ENCODE measurements at places on chromosomes 16 and 17. TPM values are rescaled to one million over a fixed set of nuclear protein-coding genes. Genes with fewer than 3 reads are reported as not detected.

DNA sequence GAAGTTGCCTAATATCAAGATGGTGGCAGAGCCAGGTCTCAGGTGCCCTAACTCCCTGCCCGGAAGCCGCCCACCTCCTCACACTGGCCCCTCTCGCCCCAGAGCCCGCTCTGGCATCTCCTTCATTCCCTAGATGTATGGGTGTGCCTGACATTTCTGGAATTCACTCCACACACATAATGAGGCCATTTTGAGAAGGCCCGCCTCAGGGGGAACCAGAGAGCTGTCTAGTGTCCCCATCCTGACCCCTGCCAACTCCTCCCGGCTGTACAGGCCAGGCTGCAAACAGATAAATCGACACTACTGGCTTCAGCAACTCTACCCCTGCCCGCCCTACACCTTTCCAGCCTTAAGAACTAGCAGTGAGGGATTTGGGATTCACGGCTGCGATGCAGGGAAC lies 7.7 kb downstream of the WNT3 start:
- H3K4me1 ChIP-seq: peaks cover 23% of the 10 kb centered on the region
- no peak overlapping the region for H3K4me3 ChIP-seq
- no peaks in the 10 kb centered on the region for H3K27me3 ChIP-seq
- DNase-seq: peak; percentile 69
- H3K36me3 ChIP-seq: no peaks in the 10 kb centered on the region

- H3K27me3 ChIP-seq: no peaks in the 10 kb centered on the region
- H3K27ac ChIP-seq: no peak overlapping the region
These were observed 165.1 kb downstream of the PHKB start for GRCh38 chr16:47626246-47626645.

The PPM1E gene
- 0.09 TPM for total RNA-seq

DNA sequence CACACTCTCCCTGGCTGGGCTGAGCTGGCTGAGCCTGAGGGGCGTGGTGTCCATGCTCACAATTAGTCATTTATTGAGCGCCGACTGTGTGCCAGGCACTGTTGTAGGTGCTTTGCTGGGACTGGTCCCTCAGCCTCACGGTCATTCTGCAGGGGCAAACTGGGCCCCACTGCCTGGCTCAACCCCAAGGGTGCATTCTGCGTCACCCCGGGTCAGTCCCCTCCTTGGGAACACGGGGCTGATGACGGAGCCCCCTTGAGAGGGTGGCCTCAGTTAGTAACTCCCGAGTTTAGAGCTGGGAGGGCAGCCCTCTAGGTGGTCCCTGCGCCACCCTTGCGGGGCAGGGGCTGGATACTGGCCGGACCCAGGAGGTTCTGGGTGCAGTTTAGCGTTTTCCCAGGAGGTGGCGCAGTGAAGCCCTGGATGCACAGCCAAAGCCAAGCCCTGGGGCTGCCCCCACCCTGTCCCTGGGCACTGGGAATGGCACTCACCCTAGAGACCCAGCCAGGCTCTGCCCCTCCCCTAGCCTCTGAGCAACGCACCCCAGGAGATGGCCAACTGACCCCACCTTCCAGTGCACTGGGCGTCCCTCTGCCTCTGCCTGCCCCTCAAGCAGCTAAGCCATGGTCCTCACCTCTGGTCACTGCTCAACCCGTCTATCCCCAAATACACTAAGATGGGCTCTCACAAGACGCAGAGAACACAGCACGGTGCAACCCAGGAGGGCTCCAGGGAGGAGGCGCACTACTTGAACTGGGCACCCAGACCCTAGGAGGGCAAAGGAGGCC lies 243.2 kb upstream of the GSE1 start:
- H3K4me1 ChIP-seq: peaks cover 13% of the 10 kb centered on the region
- H3K27ac ChIP-seq: no peak overlapping the region
- H3K4me3 ChIP-seq: no peak overlapping the region

- no peak overlapping the region for H3K4me3 ChIP-seq
- no peak for DNase-seq
- peak overlapping the region; percentile 48 for H3K27ac ChIP-seq
- peaks cover 34% of the 10 kb centered on the region for H3K4me1 ChIP-seq
These were observed 32.2 kb upstream of the HAS3 start for GRCh38 chr16:69073181-69073702.

GRCh38 chr16:54931120-54932014 lies 702 bp downstream of the IRX5 start:
- H3K36me3 ChIP-seq: peaks cover 2% of the 10 kb centered on the region
- peaks cover 18% of the 10 kb centered on the region for H3K4me1 ChIP-seq
- peak overlapping the region; percentile 68 for H3K4me3 ChIP-seq

All from Caco-2 (cell line).